ENCODE measurements at places on chromosomes 1 and 21. TPM values are rescaled to one million over a fixed set of nuclear protein-coding genes. Genes with fewer than 3 reads are reported as not detected.

DNAJC28 gene
- total RNA-seq: 2.1 TPM

TMPRSS3 gene
- total RNA-seq: not detected

LORICRIN gene
- total RNA-seq: not detected

FUCA1 gene
- 16.4 TPM for total RNA-seq

LENEP gene
- not detected for total RNA-seq

MANEAL gene
- total RNA-seq: 5.2 TPM

SRGAP2B gene
- total RNA-seq: 44.7 TPM

TRAF3IP3 gene
- total RNA-seq: not detected

S100A1 gene
- 1.1 TPM for total RNA-seq

UTS2 gene
- total RNA-seq: not detected

SGIP1 gene
- 118 TPM for total RNA-seq

CFAP45 gene
- 0.83 TPM for total RNA-seq

LIN28A gene
- not detected for total RNA-seq

CD53 gene
- total RNA-seq: not detected

DNA sequence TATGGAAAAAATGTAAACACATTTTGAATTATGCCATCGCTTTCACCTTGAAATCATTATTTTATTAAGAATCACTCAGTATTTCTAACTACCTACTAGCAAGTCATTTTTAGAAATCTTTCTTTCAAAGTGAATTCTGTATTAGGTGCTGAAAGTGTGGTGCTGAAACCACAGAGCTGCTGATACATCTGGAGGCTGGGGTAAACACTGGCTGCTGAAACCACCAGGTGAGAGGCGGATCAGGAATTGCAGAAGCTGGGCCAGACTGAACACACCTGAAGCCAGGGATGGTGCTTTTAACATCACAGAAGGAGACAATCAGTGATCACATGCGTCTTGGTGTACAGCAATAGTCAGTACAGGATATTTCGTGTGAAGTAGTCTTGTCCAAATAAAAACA is 42.2 kb upstream of the KCNE1 start:
- no peak for DNase-seq

DNA sequence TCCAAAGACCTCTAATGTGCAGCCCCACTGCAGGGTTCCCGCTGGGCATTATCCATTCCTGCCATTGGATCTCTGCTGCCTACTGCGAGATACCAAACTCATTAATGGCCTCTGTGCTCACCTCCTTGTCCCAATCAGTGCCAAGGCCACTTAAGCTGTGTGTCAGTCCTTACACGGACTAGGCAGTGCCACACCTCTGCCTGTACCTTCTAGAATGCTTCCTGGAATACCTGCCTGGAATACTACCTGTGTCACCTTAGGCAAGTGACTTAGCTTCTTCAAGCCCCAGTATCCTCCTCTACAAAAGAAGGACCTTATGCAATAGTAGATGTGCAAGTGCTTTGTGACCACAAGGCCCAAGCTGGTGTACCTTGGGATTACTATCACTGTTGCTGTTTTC is 100.1 kb downstream of the FOXD2 start:
- no peak for DNase-seq

- DNase-seq: no peak
Observed at GRCh38 chr1:241717975-241718374, 65.9 kb downstream of the WDR64 start.

GRCh38 chr1:178417858-178418257 is 78.9 kb downstream of the CLEC20A start:
- DNase-seq: no peak

DNA sequence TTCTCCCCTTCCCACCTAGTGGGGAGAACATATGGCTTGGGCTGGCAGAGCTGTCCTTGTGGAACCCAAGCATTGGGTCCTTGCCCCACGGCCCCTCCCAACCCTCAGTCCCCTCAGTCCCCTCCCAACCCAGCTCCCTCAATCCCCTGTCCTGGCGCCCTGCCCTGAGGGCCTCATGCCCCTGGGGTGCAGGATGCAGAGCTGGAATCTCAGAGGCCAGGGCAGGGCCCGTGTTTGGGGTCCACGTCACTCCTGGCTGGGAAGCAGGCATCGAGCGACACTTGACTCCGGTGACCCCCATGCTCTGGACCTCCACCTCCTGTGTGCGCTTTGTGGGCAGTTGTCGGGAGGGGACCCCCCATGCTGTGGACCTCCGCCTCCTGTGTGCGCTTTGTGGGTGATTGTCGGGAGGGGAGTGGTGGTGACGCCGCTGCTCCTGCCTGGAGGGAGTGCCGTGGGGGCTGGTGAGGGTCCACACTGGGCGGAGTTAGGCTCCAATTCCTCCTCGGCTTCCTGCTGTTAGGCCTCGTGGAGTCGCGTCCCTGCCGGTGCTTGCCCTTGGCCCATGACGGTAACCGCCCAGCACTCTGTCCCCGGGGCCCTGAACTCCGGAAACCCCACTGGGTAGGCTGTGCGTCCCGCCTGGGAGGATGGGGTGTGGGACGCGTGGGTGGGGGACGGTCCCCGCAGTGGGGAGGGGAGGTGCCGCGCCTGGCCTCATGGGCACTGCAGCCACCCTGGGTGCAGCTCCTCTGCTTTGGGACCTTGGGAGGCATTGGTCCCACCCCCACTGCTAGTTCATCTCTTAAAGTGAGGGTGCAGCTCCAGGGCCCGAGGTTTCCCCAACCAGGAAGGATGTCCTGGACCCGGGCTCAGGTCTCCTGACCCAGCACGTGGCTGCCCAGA is 31.2 kb downstream of the SLX9 start:
- DNase-seq: no peak

GRCh38 chr1:168653567-168653966 is 75.4 kb downstream of the DPT start:
- DNase-seq: no peak

DNA sequence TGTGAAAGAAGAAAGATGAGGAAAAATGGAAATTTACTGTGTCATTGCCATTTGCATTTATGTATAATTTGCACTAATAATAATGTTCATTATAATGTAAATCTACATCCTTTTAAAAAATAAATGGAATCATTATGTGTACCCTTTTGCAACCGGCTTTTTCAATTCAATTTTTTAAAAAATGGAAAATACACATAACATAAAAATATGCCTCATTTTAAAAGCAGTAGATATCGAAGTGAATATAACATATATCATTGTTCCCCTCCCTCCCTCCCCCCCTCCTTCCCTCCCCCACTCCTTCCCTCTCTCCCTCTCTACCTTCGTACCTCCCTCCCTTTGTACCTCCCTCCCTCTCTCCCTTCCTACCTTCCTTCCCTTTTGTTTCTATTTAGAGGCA is 33.0 kb downstream of the UBE4B start:
- no peak for DNase-seq

DNA sequence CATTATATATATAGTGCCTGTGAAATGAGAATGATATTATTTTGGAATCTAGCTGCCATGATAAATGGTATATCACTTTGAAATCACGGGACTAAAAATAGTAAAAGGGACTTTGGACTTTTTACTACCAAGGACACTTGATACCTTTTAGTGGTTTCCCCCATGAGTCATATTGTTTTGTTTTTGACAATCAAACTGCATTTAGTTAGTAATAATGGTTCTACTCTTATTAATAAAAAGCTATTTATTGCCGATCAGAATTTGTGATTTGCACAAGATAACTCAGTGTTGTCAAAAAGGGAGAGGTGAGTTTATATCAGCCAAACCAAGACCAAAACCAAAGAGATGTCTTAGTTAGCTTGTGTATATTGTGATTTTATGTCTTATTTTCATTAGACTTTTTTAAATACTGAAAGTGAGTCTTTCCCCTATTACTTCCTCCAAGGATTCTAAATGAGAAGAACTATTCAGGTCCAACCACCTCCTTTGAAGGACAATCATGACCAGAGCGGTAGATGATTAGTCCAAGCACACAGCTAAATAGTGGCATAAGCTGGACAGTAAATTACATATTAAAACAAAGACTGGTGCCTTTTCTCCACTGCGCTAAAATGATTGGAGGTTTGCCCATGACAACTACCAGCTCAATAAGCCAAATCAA is 281.7 kb upstream of the ESRRG start:
- DNase-seq: no peak

DNA sequence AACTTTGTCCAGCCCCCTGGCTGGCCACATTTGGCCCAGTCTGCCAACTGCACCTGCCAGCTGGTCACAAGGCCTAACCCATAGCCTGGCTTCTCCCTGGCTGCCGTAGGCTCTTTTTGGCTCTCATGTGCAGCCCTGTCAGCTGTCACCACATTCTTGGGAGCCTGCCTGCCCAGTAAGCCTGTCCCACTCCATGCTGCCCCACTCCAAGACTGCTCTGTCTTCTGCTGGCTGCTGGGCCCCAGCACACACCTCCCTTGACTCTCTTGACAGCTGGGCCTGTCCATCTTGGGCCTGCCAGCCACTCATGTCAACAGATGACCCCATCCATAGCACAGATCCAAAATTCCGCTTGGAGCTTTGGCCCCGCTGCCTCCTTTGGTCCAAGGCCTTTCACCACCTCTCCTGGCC is 74.3 kb upstream of the EDN2 start:
- DNase-seq: no peak

GRCh38 chr1:167130829-167131510 is 37.1 kb downstream of the STYXL2 start:
- DNase-seq: no peak

- DNase-seq: no peak
Observed at GRCh38 chr21:43274946-43275310, 106.1 kb downstream of the CRYAA start.

- DNase-seq: no peak
Observed at GRCh38 chr21:15208786-15209185, 144.0 kb upstream of the NRIP1 start.

DNA sequence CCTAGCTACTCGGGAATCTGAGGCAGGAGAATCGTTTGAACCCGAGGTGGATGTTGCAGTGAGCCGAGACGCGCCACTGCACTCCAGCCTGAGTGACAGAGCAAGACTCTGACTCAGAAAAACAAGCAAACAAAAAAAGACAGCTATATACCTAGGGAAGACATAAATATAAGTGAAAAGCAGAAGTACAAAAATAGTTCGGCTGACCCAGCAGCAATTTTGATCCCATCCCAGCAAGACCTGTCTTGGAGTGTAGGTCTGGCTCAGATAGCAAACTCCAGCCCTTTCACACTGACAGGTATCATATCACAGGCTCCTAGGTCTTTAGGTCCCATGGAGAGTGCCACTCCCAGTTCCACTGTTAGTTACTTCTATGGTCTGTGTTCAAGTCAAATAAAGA is 14.6 kb downstream of the MTX1 start:
- no peak for DNase-seq

DNA sequence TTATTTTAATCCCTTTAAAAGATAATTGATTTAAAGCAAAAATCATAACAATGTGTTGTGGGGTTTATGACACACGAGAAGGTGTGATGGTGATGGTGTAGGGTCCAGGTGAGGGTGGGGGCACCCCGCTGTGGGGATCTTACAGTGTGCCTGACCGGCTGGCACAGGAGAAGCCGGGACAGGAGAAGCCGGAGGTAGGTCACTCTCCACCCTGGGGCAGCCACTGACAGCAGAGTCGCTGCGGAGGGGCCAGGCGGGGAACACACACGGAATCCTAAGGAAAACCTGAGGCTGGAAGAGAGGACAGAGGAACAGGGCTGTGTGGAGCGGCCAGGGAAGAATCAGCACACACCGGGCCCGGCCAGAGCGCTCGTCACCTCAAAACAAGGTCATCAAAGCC is 4.3 kb upstream of the LRRC3 start:
- DNase-seq: no peak

- no peak for DNase-seq
Observed at GRCh38 chr21:41931041-41931451, 22.8 kb downstream of the C2CD2 start.
